ENCODE measurements at places on chromosomes 2 and 18. TPM values are rescaled to one million over a fixed set of nuclear protein-coding genes. Genes with fewer than 3 reads are reported as not detected.

IL36RN gene
- not detected for total RNA-seq

RNF181 gene
- total RNA-seq = 146 TPM

CNDP1 gene
- not detected for total RNA-seq

SERPINB13 gene
- not detected for total RNA-seq

GAREM1 gene
- total RNA-seq = 5.0 TPM

STPG4 gene
- total RNA-seq = 0.72 TPM

PAX3 gene
- under 0.01 TPM for total RNA-seq

CRIM1 gene
- 321 TPM for total RNA-seq

DSG1 gene
- total RNA-seq = not detected

ERICH2 gene
- not detected for total RNA-seq

C2orf66 gene
- total RNA-seq = 0.36 TPM

ALLC gene
- total RNA-seq = not detected

GRCh38 chr2:154452906-154453493 lies 245.5 kb upstream of the KCNJ3 start:
- H3K36me3 ChIP-seq = no peaks in the 10 kb centered on the region
- no peak overlapping the region for H3K4me3 ChIP-seq
- H3K4me1 ChIP-seq = no peaks in the 10 kb centered on the region
- H3K27ac ChIP-seq = no peak overlapping the region

DNA sequence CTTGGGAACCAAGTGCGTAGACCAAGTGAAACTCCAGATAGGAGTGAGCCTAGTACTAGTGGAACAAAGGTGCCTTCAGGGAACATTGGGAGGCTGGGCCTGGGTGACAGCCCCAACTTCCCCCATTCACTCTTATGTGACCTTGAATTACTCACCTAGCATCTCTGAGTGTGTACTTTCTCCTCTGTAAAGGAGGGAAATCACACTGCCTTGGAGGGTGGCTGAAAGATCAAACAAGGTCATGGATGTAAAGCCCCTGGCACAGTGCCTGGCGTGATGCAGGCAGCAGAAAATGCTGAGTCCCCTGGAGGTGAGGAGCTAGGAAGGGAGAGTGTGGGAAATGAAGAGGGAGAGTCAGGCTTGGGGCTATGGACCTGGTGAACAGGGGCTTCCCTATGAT lies 45.9 kb downstream of the MARCO start:
- no peak for DNase-seq
- no peaks in the 10 kb centered on the region for H3K36me3 ChIP-seq
- H3K4me1 ChIP-seq = no peaks in the 10 kb centered on the region
- H3K27ac ChIP-seq = no peak overlapping the region

GRCh38 chr18:62437235-62438017 lies 85.4 kb upstream of the ZCCHC2 start:
- H3K27me3 ChIP-seq = peaks cover 10% of the 10 kb centered on the region
- peak overlapping the region; percentile 35 for H3K27ac ChIP-seq
- peak overlapping the region; percentile 29 for H3K4me3 ChIP-seq
- H3K36me3 ChIP-seq = no peaks in the 10 kb centered on the region
- H3K4me1 ChIP-seq = peaks cover 23% of the 10 kb centered on the region
- peak; percentile 86 for DNase-seq

GRCh38 chr2:238075397-238075796 lies 14.6 kb downstream of the SCLY start:
- no peaks in the 10 kb centered on the region for H3K36me3 ChIP-seq
- no peaks in the 10 kb centered on the region for H3K27me3 ChIP-seq
- no peak for DNase-seq
- H3K27ac ChIP-seq = no peak overlapping the region

DNA sequence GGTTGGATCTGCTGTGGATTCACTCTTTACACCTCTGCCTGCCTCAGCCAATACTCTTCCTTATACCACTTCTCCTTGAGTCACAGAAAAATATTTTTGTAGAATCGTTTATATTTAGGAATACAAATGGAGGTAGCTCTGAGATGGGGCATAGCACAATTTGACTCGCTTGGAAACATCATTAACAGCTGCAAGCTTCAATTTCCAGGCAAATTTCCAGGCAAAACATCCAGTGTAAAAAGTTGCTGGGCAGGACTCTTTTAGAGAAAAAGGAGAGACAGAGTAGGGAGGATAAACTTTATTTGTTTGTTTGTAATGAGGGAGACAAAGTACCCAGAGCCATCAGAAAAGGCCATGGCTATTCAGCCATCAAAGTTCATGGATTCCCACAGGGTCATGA lies 74.4 kb upstream of the SOX11 start:
- no peak overlapping the region for H3K27ac ChIP-seq
- no peaks in the 10 kb centered on the region for H3K27me3 ChIP-seq
- H3K36me3 ChIP-seq = no peaks in the 10 kb centered on the region
- no peaks in the 10 kb centered on the region for H3K4me1 ChIP-seq
- DNase-seq = no peak

- no peaks in the 10 kb centered on the region for H3K27me3 ChIP-seq
- H3K27ac ChIP-seq = peak overlapping the region; percentile 99
- peak; percentile 83 for DNase-seq
Observed at GRCh38 chr2:12819103-12819475, 102.4 kb downstream of the TRIB2 start.

- no peak overlapping the region for H3K4me3 ChIP-seq
- no peak for DNase-seq
- H3K27me3 ChIP-seq = no peaks in the 10 kb centered on the region
- H3K27ac ChIP-seq = no peak overlapping the region
Observed at GRCh38 chr2:195696012-195696411, 39.0 kb downstream of the SLC39A10 start.

- no peak overlapping the region for H3K4me3 ChIP-seq
- no peaks in the 10 kb centered on the region for H3K27me3 ChIP-seq
- DNase-seq = no peak
- H3K27ac ChIP-seq = no peak overlapping the region
- no peaks in the 10 kb centered on the region for H3K4me1 ChIP-seq
- H3K36me3 ChIP-seq = no peaks in the 10 kb centered on the region
Observed at GRCh38 chr2:16202266-16203020, 262.1 kb downstream of the MYCN start.

GRCh38 chr18:77054288-77054605 lies 78.3 kb downstream of the MBP start:
- DNase-seq = no peak
- peak overlapping the region; percentile 60 for H3K27ac ChIP-seq
- H3K27me3 ChIP-seq = no peaks in the 10 kb centered on the region
- no peaks in the 10 kb centered on the region for H3K36me3 ChIP-seq
- H3K4me3 ChIP-seq = no peak overlapping the region
- peaks cover 12% of the 10 kb centered on the region for H3K4me1 ChIP-seq

- no peak for DNase-seq
- peaks cover 18% of the 10 kb centered on the region for H3K4me1 ChIP-seq
- H3K27ac ChIP-seq = no peak overlapping the region
Observed at GRCh38 chr2:113861740-113862139, 28.1 kb upstream of the ACTR3 start.

DNA sequence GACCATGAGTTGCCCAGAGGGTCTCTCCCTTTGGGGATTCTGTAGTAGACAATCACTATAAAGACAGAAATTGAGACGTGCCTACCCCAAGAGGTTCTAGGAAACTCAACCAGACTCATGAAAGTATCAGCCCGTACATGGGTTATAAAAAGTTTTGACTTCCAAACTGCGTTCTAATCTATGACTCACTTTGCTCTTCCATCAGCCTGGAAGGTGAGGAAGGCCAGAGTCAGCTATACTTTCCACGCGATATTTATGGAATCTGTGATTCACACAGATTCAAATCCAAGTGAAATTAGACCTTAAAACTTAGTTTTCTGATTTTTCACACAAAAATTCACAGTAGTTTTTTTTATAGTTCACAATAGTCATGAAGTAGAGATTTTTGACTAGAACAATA lies 7.7 kb upstream of the LYPD1 start:
- DNase-seq = no peak
- peak overlapping the region; percentile 73 for H3K27ac ChIP-seq
- H3K4me1 ChIP-seq = peaks cover 22% of the 10 kb centered on the region
- no peaks in the 10 kb centered on the region for H3K27me3 ChIP-seq
- no peak overlapping the region for H3K4me3 ChIP-seq
- H3K36me3 ChIP-seq = no peaks in the 10 kb centered on the region

- peaks cover 8% of the 10 kb centered on the region for H3K36me3 ChIP-seq
- H3K4me1 ChIP-seq = peaks cover 11% of the 10 kb centered on the region
- no peak overlapping the region for H3K4me3 ChIP-seq
- no peak for DNase-seq
- no peaks in the 10 kb centered on the region for H3K27me3 ChIP-seq
Observed at GRCh38 chr18:76357174-76357573, 137.9 kb downstream of the ZNF516 start.

DNA sequence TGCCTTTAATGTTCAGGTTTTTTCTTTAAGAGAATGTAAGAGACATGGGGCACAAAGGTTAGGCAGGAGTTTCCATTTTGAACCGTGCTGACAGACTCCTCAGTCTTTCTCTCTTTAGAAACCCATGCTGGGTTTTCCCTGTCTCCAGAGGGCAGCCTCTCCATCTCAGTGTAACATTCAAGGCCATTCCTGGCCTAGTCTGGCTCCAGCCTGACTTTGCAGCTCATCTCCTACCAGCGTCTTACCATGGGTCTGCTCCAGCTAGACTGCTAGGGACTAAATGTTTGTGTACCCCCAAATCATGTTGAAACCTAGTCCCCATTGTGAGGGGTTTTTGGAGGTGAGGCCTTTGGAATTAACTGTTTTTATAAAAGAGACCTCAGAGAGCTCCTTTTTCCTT lies 9.8 kb upstream of the CLIP4 start:
- H3K4me3 ChIP-seq = no peak overlapping the region
- peaks cover 11% of the 10 kb centered on the region for H3K4me1 ChIP-seq
- H3K27me3 ChIP-seq = no peaks in the 10 kb centered on the region
- no peak overlapping the region for H3K27ac ChIP-seq

DNA sequence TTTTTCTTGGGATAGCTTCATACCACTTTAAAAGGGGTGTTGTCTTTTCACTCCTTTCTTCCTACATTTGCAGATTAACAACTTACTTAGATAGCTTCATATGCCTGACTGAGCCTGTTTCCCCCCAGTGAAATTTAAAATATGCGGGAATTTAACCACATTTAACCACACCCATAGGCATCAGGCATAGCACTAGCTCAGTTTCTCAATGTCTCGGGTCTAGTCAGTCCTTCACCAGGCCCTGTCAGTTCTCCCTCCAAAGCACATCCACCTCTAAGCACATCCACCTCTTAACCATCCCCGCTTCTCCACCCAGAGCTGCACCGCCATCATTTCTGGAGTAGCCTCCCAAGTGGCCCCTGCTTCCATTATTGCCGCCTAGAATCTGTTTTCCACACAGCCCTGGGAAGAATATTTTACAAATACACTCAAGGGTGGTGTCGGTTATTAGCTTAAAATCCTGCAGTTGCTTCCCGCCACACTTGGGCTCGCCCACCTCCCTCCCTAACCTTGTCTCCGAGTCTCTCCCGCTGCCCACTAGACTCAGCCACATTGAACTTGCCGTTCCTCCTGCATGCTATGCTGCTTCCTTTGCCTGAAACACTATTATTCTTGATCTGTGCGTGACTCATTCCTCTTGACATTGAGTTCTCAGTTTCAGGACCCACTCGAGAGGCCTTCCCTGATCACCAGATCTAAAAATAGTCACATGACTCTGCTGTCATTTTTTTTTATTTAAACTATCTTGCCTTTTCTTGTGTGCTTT lies 68.3 kb downstream of the SPTBN1 start:
- peaks cover 41% of the 10 kb centered on the region for H3K4me1 ChIP-seq
- no peak overlapping the region for H3K4me3 ChIP-seq
- no peaks in the 10 kb centered on the region for H3K27me3 ChIP-seq
- peaks cover 28% of the 10 kb centered on the region for H3K36me3 ChIP-seq
- peak overlapping the region; percentile 71 for H3K27ac ChIP-seq

DNA sequence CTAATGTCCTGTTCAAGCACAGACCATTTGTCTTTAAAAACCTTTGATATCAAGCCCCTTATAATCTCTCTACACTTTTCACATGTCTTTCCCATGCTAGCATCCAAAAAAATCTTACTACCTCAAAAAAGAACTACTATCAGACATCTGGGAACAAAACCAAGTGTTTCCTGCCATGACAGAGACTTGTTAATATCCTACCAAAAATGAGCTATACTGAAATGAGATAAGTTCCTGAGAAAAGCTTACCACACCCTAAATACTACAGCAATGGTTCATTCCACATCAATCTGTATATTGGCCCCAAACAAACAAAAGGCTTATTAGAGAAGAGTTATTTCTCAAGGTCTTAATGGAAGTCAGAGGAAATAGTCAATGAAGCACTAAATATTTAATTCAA lies 230.1 kb downstream of the DYM start:
- DNase-seq = no peak
- no peaks in the 10 kb centered on the region for H3K36me3 ChIP-seq
- peaks cover under 1% of the 10 kb centered on the region for H3K4me1 ChIP-seq
- no peaks in the 10 kb centered on the region for H3K27me3 ChIP-seq
- no peak overlapping the region for H3K27ac ChIP-seq

GRCh38 chr2:168948621-168949212 lies 47.6 kb downstream of the G6PC2 start:
- H3K27me3 ChIP-seq = peaks cover 11% of the 10 kb centered on the region
- no peaks in the 10 kb centered on the region for H3K36me3 ChIP-seq
- DNase-seq = no peak

DNA sequence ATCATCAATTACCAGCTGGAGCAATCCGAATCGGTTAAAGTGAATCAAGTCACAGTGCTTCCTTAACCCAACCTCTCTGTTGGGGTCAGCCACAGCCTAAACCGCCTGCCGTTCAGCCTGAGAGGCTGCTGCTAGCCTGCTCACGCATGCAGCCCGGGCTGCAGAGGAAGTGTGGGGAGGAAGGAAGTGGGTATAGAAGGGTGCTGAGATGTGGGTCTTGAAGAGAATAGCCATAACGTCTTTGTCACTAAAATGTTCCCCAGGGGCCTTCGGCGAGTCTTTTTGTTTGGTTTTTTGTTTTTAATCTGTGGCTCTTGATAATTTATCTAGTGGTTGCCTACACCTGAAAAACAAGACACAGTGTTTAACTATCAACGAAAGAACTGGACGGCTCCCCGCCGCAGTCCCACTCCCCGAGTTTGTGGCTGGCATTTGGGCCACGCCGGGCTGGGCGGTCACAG lies 496 bp upstream of the ITGA4 start:
- H3K27me3 ChIP-seq = peaks cover 3% of the 10 kb centered on the region
- peaks cover 11% of the 10 kb centered on the region for H3K4me1 ChIP-seq
- no peaks in the 10 kb centered on the region for H3K36me3 ChIP-seq
- H3K27ac ChIP-seq = no peak overlapping the region

DNA sequence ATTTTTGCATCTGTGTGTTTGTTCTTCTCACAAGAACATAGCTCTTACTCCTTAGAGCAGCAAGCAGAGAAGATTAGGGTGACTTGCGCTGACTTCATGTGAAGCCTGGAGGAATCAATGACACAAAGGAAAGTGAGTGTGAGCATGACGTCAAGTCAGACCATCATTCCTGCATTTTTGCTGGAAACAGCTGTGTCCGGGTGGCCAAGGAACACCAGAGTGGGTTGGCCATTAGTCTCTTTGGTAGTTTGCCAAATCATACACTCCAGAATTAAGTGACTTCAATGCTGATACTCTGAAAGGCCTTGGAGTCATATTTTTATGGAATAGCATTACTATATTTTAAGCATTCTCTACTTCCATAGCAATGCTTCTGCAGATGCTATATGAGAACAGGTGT lies 597.2 kb downstream of the DCDC2C start:
- no peak for DNase-seq
- no peaks in the 10 kb centered on the region for H3K4me1 ChIP-seq
- H3K27ac ChIP-seq = no peak overlapping the region
- no peaks in the 10 kb centered on the region for H3K36me3 ChIP-seq

- no peak for DNase-seq
- no peak overlapping the region for H3K4me3 ChIP-seq
- no peaks in the 10 kb centered on the region for H3K36me3 ChIP-seq
- no peak overlapping the region for H3K27ac ChIP-seq
Observed at GRCh38 chr2:61173116-61173515, 11.1 kb downstream of the C2orf74 start.

- no peak overlapping the region for H3K27ac ChIP-seq
- no peaks in the 10 kb centered on the region for H3K4me1 ChIP-seq
Observed at GRCh38 chr18:62634979-62635630, 80.2 kb upstream of the PHLPP1 start.

Data from osteoblast (primary cell).